GM23338 (cell line): ENCODE measurements at places on chromosomes 1 and 21. TPM values are rescaled to one million over a fixed set of nuclear protein-coding genes. Genes with fewer than 3 reads are reported as not detected.

Gene MTFR1L
- 13.4 and 14.8 TPM in 2 replicates for polyA plus RNA-seq

Gene OR10J1
- not detected in 2 replicates for polyA plus RNA-seq

Gene ROR1
- polyA plus RNA-seq: 53.8 and 59.7 TPM in 2 replicates

Gene SPATA6
- 10.9 and 13.3 TPM in 2 replicates for polyA plus RNA-seq

Gene SHISA4
- polyA plus RNA-seq: 5.4 and 8.0 TPM in 2 replicates

Gene WDR64
- not detected in 2 replicates for polyA plus RNA-seq

Gene TMPRSS3
- polyA plus RNA-seq: not detected in 2 replicates

Gene GJB5
- 0.64 TPM in 1 of 2 replicates, not detected in the other for polyA plus RNA-seq

Gene CLEC20A
- not detected in 2 replicates for polyA plus RNA-seq

Gene OLFML3
- polyA plus RNA-seq: 42.8 and 44.7 TPM in 2 replicates

Gene CHI3L2
- 0.68 TPM in 1 of 2 replicates, not detected in the other for polyA plus RNA-seq

Gene OR6N1
- not detected in 2 replicates for polyA plus RNA-seq

Gene PGLYRP4
- polyA plus RNA-seq: not detected in 2 replicates

Gene CD101
- polyA plus RNA-seq: 0.35 and 1.3 TPM in 2 replicates

Gene SGIP1
- 4.5 and 6.1 TPM in 2 replicates for polyA plus RNA-seq

Gene DCST1
- not detected in 2 replicates for polyA plus RNA-seq

Gene RHCE
- polyA plus RNA-seq: 0.15 and 0.38 TPM in 2 replicates

Gene ZNF670
- polyA plus RNA-seq: 6.7 and 8.0 TPM in 2 replicates

Gene ST6GALNAC3
- polyA plus RNA-seq: 4.7 and 5.5 TPM in 2 replicates

Gene TEDDM1
- polyA plus RNA-seq: not detected in 2 replicates

Gene MAEL
- polyA plus RNA-seq: 0.66 and 0.95 TPM in 2 replicates

Gene IL19
- not detected in 2 replicates for polyA plus RNA-seq

Gene KRTAP10-5
- polyA plus RNA-seq: not detected in 2 replicates

Gene HAO2
- not detected in 2 replicates for polyA plus RNA-seq

Gene HSF2BP
- polyA plus RNA-seq: 0.78 and 0.82 TPM in 2 replicates

Gene PLPPR5
- polyA plus RNA-seq: 3.2 and 4.3 TPM in 2 replicates

Gene KRTAP19-5
- polyA plus RNA-seq: not detected in 2 replicates

Gene B3GALT2
- 0.82 and 1.2 TPM in 2 replicates for polyA plus RNA-seq

Gene RGS1
- polyA plus RNA-seq: not detected in 2 replicates

Gene GBP6
- not detected in 2 replicates for polyA plus RNA-seq
